SK-N-MC (cell line): ENCODE measurements at places on chromosomes 4 and X.
A peak's percentile ranks its signal among the peaks of the same experiment; 100 is the strongest.

- DNase-seq = no peak
These were observed 47.8 kb downstream of the APELA start for GRCh38 chr4:164924670-164925238.

DNA sequence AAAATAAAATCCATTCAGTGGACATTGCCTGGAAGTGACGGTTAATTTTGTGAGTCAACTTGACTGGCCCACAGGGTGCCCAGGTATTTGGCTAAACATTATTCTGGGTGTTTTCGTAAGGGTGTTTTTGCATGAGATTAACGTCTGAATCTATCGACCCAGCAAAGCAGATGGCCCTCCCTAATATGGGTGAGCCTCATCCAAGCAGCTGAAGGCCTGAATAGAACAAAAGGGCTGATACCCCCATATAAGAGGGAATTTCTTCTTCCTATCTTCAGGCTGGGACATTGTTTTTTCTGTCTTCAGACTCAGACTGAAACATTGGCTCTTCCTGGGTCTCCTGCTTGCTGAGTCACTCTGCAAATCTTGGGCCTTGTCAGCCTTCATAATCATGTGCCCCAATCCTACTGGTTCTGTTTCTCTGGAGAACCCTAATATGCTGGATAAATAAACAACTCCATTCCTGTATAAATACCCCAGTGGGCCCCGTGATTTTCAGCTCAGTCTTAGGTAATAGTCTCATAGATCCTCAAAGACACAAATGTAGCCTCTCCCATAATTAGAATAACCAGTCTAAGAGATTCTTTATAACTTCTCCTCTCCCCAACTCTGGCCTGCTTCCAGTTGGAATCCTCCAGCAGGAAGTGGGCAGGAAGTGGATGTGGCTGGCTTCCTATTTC is 33.1 kb upstream of the DDX3X start:
- DNase-seq = peak; percentile 63

GRCh38 chr4:155795991-155796390 is 37.2 kb downstream of the GUCY1B1 start:
- no peak for DNase-seq

- DNase-seq = no peak
These were observed 94.1 kb upstream of the FAM9B start for GRCh38 chrX:9127986-9128385.

DNA sequence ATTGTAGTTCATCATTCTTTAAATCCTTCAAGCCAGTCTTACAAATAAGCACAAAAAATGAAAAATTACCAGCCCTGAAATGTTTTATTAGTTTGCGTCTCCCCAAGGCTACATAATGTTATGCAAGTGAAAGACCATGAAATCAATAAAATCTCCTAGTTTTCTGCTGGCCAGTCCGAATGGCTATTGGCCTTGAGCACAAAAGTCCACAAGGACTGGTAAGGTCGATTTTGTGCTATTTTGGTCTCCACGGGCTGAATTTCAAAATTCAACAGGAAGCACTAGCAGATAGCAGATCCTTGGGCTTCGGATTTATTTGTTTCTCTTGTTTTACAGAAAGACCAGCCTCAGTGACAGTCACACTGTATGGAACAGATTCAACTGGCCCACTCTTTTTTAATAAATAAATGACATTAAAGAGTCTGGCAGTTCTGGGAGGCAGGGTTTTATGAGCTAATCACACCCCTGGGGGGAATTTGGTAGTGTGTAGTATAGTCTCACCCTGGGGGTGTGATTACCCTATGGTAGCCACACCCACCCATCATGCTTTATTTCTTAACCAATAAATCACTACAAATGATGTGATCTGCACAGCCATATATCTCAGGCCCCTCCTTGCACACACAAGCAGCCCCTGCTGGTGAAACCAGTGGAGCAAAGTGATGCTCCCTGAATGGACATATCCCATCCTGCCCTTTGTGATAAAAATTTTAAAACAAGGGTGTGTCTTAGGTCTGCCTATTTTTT is 51.1 kb upstream of the TMEM33 start:
- DNase-seq = no peak

- no peak for DNase-seq
These were observed 601.3 kb downstream of the IQCM start for GRCh38 chr4:149214301-149214700.

- DNase-seq = no peak
These were observed 1.9 kb upstream of the PIM2 start for GRCh38 chrX:48920718-48921104.

DNA sequence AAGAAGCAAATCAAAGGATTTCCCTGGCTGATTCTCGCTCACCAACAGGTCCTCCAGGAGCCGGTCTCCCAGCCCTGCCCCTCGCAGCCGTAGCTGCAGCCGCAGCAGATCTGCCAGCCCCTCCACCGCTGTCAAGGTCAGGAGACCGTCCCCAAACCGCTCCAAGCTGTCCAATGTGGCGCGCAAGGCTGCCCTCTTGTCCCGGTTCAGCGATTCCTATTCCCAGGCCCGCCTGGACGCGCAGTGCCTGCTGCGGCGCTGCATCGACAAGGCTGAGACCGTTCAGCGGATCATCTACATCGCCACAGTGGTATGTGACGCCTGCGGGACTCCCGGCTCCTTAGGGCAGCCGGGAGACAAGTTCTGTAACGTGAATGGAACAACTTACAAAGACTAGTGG is 25.6 kb downstream of the SPATA18 start:
- no peak for DNase-seq

GRCh38 chr4:13535708-13536361 is 8.5 kb downstream of the NKX3-2 start:
- DNase-seq = no peak

GRCh38 chr4:1489639-1489995 is 83.4 kb upstream of the NKX1-1 start:
- no peak for DNase-seq

- no peak for DNase-seq
These were observed 3.1 kb upstream of the PCDH10 start for GRCh38 chr4:133145758-133146573.

DNA sequence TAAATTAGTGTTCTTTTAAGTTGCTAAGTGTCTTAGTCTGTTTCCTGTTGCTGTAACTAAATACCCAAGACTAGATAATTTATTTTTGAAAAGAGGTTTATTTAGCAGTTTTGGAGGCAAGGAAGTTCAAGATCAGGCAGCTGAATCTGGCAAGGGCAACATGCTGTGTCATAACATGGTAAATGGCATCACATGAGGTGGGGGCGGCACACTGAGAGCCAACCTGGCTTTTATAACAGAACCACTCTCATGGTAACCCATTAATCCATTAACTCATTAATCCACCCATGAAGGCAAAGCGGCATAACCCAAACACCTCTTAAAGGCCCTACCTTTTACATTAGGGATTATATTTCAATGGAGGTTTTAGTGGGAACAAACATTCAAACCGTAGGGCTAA is 182.2 kb upstream of the GATB start:
- DNase-seq = no peak

- no peak for DNase-seq
These were observed 24.2 kb upstream of the EPGN start for GRCh38 chr4:74284053-74284452.

GRCh38 chr4:153156721-153157120 is 47.5 kb upstream of the TRIM2 start:
- no peak for DNase-seq

DNA sequence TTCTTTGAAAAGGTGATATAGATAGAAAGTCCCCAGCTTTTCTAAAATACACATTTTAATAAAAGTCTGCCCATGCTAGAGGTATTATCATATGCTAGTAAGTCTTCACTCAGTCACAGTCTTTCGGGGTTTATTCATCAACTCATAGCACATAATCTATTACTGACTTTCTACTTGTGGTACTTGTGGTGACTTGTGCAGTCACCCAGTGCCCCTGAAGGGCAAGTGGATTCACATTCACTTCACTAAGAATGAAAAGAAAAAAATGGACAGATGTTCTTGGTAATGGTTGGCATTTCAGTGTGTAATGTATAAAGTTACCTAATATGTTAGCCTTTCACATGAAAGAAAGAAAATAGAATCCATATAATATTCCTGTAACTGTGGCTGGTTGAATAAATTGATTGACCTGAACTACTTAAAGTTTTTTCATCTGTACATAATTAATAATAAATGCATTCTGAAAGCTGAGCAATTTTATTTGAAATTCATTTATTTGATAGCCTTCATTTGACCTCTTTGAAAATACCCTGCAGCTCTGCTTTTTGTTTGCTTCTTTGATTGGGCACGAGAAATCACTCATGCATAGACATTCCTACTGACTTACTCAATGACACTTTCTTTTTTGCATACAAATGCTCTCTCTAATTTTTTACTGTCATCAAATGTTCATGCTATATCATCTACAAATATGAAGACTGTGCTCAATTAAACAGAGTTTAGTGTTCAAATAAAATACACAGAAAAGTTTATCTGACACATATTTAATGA is 39.5 kb upstream of the ZNF330 start:
- no peak for DNase-seq

DNA sequence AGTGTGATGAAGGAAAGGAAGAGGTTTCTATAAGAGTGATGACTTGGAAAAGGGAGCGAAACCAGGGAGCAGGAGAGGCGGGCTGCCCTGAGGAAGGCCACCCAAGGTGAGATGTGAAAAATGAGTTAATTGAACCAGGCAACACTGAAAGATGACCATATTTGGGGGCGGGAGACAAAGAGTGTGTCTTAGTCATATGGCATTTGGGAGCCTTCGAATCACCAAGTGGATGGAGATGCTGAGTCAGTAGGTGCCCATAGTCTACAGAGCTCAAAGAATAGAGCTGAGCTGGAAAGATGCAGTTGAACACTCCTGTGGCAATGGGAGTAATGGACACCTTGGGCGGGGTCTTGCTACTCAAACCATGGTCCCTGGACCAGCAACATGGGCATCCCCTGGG is 8.3 kb upstream of the TLR8 start:
- no peak for DNase-seq

DNA sequence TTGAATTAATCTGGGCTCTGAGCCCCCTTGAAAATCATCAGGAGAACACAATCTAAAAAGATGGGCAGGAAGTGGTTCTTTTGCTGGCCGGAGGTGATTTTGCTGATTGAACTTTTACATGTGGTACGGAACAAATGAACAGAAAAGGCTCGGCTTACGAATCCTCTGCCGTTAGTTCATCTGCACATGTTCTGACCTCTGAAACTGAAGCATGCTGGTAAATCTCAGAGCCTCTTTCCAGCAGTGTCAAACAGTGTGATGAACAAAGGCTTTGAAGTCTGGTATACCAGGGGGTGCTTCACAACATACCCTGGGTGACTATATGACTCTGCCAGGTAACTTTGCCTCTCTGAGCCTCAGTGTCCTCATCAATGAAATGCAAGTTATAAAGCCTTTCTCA is 194.2 kb upstream of the C1QTNF7 start:
- no peak for DNase-seq

- DNase-seq = no peak
These were observed 36.2 kb upstream of the ATP6AP2 start for GRCh38 chrX:40544343-40545266.

DNA sequence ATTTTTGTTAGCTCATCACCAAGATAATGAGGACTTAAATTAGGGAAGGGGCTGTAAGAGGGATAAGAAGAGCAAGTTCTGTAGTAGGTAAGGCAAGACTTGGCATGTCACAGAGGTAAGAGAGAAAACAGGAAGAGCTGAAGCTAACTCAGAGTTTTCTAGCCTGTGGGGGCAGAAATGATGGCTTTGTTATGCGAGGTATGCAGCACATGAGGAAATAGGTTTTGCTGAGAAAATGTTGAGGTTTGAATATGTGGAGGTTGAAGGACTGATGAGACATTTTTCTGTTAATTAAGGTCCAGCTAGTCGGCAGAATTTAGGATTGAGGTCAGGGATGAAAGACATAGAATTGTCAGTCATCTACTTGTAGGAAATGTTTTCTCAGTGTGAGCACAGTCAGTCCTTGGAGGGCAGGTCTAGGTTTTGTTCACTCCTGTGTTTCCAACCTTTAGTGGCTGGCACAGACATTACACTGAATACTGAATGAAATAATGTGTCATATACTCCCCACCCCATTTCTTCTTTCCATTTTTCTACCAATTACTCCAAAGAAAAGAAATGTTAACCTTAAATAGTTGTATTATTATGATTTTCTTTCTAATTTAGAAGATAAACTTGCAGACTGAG is 154.0 kb upstream of the AADAT start:
- no peak for DNase-seq

- no peak for DNase-seq
These were observed 10.3 kb upstream of the CXCL2 start for GRCh38 chr4:74109116-74109869.

GRCh38 chrX:115632455-115632854 is 71.5 kb downstream of the PLS3 start:
- DNase-seq = no peak

- no peak for DNase-seq
These were observed 75.3 kb downstream of the HMGB2 start for GRCh38 chr4:173258866-173259265.

DNA sequence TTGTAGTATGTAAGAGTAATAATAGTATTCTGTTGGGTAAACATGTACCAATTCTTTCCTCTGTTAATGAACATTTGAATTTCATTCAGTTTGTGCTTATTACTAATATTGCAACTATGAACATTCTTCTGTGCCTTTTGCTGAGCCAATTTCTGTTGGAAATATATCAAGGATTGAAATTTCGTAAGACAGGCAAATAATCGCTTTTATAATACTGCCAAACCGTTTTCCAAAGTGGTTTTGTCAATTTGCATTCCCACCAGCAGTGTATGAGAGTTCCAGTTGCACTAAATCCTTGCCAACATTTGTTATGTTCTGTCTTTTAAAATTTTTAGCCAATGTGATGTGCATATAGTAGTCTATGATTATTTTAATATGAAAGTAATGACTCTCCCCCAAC is 38.6 kb downstream of the MAGEB17 start:
- no peak for DNase-seq

DNA sequence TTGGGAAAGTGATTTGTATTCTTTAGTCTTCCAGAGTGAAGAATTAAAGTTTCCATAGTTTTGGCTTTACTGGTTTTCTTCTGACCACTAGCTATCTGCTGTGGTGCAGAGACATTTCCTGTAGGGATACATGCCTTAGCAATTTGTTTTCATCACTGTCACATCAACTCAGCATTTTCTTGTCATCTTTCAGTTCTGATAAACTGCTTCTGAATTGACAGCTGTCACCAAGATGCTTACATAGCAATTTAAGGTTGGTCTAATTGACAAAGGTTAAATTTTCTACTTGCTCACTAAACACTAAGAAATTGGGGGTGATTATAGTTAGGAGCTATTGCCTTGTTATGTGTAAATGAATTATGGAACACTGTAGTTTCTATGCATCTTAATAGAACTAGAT is 232.5 kb downstream of the TEX13A start:
- no peak for DNase-seq
